ENCODE measurements at places on chromosomes 2 and 18. TPM values are rescaled to one million over a fixed set of nuclear protein-coding genes. Genes with fewer than 3 reads are reported as not detected.

Gene GNAL
- total RNA-seq, result 1.1 TPM

Gene FMNL2
- 50.9 TPM for total RNA-seq

Gene UGGT1
- total RNA-seq, result 83.3 TPM

Gene EML6
- 0.65 TPM for total RNA-seq

Gene TMEM178A
- total RNA-seq, result not detected

Gene GALNT5
- total RNA-seq, result not detected

Gene AMER3
- total RNA-seq, result not detected

Gene NMUR1
- total RNA-seq, result not detected

Gene NEB
- total RNA-seq, result 1.2 TPM

Gene PRKCE
- total RNA-seq, result 51.9 TPM

Gene SIX3
- not detected for total RNA-seq

Gene FIGN
- total RNA-seq, result 0.98 TPM

Gene GAL3ST2
- total RNA-seq, result not detected

Gene VWA3B
- total RNA-seq, result not detected

Gene SERPINB5
- total RNA-seq, result not detected
